ENCODE measurements at places on chromosomes 4 and X.

GRCh38 chr4:85587952-85588351 lies 113.0 kb downstream of the ARHGAP24 start:
- H3K36me3 ChIP-seq, result no peaks in the 10 kb centered on the region
- no peaks in the 10 kb centered on the region for H3K4me1 ChIP-seq
- H3K27ac ChIP-seq, result no peak overlapping the region
- no peaks in the 10 kb centered on the region for H3K27me3 ChIP-seq
- no peak overlapping the region for H3K4me3 ChIP-seq

DNA sequence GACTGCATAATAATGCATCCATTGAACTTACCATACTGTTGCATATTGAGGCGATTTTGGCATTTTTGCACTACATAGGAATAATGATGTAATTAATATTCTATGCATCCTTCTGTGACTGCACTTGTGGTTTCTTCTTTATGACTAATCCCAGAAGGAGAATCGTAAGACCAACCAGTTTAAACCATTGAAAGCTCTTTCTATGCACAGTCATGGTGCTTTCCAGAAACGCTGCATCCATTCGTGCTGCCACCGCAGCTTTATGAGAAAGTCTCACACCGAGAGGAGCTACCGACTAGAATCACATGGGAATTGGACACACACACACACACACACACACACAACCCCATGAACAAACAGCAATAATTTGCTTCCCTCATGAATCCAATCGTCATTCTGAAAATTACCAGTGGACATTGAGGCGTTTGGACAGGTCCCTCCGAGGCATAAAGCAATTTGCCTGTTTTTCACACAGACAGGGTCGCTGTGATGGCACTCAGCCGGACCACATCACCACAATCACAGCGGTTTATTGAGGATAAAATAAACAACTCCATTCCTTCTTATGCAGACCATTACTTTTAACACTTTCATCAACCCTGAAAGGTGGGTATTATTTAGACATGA lies 64.2 kb downstream of the PACRGL start:
- H3K36me3 ChIP-seq, result no peaks in the 10 kb centered on the region
- no peak for DNase-seq
- no peak overlapping the region for H3K4me3 ChIP-seq
- no peak overlapping the region for H3K27ac ChIP-seq
- H3K27me3 ChIP-seq, result no peaks in the 10 kb centered on the region

DNA sequence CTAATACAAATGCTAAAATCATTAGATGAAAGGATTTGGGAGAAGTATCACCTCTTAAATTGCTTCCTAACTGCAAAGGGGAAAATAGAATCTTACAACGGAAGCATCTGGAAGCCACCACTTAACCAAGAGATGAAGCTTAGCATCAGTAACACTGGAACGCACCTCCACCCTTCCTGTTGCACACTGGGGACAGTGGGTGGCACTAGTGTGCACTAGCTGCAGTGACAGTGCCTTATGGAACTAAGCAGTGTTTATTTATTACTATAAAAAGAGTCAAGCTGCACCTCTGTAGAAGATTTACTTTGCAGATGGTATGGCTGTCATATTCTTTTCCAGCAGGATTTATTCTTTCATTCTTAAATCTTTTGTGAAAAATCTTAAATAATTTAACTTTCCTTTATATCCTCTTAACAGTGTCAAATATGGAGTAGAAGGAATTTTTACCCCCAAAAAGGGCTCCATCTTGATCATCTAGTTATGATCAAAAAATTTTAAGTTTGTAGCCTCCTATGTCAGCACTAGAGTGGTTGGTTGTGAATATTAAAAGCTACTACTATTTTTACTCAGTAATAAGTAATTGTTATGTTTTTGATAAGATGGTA lies 76.7 kb downstream of the SCD5 start:
- DNase-seq, result peak; percentile 15
- H3K36me3 ChIP-seq, result no peaks in the 10 kb centered on the region
- H3K4me3 ChIP-seq, result no peak overlapping the region
- no peaks in the 10 kb centered on the region for H3K27me3 ChIP-seq
- no peaks in the 10 kb centered on the region for H3K4me1 ChIP-seq

- no peaks in the 10 kb centered on the region for H3K27me3 ChIP-seq
- no peak for DNase-seq
- H3K4me3 ChIP-seq, result peak overlapping the region; percentile 40
- H3K27ac ChIP-seq, result peak overlapping the region; percentile 89
- no peaks in the 10 kb centered on the region for H3K36me3 ChIP-seq
These were observed 1.8 kb downstream of the ARHGEF6 start for GRCh38 chrX:136778916-136779315.
